Astrocyte (in vitro differentiated cells and primary cell): ENCODE measurements at places on chromosomes 13 and 19.

GRCh38 chr13:100597253-100597652 is 8.7 kb upstream of the GGACT start:
- peak; percentile 48 for DNase-seq

- DNase-seq = peak; percentile 27
These were observed 38.0 kb downstream of the ITGBL1 start for GRCh38 chr13:101490406-101491015.

DNA sequence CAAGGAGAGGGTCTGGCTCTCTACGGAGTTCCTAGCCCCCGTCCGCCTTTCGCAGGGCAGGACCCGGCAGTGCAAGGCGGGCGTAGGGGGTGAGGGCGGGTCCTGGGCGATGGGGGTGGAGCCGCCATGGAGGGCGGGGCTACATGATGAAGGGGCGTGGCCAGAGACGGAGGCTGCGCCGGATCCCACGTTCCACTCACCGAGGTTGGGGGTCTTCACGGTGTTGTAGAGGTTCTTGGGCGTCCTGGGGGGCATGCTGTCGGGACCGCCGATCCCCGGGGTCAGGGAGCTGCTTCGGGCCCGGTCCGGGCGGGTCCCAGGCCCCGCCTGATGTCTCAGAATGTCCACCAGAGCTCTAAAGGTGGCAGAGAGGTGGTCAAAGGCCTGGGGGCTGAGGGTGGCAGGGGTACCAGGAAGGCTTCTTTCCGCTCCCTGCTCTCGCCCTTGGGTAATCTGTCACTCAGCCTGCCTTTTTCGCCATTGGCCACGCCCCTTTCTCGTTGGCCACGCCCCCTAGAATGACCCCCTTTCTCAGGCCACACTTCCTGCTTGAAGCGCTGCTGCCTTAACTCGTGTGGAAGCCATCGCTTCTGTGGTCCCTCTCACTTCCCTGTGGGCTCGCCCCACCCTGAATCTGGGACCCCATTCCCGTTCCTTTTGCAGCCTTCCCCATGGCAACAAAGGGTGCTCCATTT is 2.5 kb downstream of the SHISA7 start:
- no peak for DNase-seq

GRCh38 chr19:35265900-35266519 is 2.8 kb upstream of the USF2 start:
- DNase-seq = no peak

DNA sequence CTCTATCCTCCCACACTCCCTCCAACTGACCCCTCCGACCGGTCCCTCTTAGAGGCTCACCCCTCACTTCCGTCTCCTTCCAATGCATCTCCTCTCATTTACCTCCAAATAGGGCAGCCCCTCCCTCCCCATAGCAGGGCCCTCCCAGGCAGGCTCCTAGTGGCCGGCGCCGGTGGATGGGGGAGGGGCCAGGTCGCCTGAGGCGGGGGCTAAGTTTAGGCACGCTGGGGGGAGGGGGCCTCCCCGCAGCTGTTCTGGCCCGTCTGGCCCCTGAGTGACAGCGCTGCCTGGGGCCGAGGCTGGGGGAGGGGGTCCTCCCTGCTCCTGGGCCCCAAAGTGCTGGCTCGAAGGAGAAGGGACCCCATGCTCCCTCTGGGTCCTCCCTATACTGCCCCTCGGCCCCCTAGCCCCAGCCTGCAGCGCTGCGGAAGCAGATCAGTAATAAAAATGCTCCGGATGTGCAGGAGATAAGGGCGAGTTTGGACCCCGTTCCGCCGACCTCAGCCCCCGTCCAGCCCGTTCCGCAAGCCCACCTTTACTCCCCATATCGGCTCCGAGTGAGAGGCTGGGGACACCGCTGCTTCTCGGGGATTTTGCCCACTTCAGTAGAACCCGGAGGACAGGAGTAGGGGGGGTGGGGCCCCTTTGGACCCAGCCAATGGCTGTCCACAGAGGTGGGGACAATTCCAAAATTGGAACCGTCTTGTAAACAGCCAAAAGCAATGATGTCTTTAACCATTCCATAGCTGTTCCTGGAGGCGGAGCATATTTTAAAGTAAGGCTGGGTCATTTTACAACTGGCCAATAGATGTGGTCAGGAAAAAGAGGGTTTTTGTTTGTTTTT is 4.0 kb downstream of the RTN2 start:
- DNase-seq = peak; percentile 54

- no peak for DNase-seq
These were observed 226.3 kb upstream of the DACH1 start for GRCh38 chr13:72093262-72093661.

DNA sequence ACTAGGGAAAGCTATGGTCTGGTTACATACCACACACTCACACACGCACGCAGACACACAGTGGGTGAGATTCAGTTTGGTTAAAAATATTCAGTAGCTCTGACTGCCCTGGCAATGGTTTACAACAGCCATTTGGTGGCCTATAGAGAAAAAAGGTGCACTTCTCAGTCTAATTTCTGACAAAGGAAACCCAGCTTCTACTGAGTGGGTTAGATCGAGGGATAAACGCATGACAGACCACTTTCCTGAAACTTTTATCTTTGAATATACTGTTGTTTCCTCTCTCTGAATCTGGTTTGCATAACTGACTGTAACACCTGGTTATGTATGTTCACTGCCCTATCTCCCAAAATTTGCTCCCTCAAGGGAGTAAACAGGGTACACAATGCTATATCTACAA is 2.5 kb downstream of the LIG4 start:
- no peak for DNase-seq

DNA sequence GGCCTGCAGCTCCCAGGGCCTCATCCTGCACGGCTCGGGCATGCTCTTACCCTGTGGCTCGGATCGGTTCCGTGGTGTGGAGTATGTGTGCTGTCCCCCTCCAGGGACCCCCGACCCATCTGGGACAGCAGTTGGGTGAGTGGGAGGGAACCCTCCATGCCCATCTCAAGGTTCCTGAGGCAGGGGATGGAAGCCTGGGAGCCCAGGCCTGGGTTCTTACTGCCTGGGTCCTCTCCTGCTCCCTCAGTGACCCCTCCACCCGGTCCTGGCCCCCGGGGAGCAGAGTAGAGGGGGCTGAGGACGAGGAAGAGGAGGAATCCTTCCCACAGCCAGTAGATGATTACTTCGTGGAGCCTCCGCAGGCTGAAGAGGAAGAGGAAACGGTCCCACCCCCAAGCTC is 3.2 kb downstream of the APLP1 start:
- no peak for DNase-seq

- DNase-seq = no peak
These were observed 14.4 kb downstream of the CEBPA start for GRCh38 chr19:33287927-33288326.

DNA sequence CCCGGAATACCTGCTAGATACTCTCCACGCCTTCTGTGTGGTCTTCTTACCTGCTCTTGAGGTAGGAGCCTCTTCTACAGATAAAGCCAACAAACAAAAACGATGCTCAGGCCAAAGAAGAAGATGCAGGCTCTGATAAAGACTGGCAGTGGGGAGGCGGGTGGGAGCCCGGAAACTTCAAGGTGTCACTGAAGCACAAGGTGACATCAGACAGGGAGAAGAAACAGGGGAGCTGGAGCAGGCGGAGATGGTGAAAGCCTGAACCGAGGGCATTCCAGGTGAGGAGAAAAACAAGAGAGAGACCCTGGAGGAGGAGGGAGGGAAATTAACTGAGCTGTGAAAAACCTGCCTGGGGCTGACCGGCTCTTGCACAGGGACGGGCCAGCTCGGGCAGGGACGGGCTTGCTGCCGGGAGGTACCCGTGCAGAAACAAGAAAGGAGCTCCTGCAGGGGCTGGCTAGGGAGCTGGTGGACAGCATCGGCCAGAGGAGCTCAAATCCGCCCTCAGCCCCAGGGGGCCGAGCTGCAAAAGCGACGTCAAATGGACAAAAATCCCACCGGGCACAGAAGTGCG is 19.0 kb downstream of the GNG7 start:
- no peak for DNase-seq

GRCh38 chr13:45521297-45521696 is 56.6 kb downstream of the COG3 start:
- DNase-seq = peak; percentile 53

DNA sequence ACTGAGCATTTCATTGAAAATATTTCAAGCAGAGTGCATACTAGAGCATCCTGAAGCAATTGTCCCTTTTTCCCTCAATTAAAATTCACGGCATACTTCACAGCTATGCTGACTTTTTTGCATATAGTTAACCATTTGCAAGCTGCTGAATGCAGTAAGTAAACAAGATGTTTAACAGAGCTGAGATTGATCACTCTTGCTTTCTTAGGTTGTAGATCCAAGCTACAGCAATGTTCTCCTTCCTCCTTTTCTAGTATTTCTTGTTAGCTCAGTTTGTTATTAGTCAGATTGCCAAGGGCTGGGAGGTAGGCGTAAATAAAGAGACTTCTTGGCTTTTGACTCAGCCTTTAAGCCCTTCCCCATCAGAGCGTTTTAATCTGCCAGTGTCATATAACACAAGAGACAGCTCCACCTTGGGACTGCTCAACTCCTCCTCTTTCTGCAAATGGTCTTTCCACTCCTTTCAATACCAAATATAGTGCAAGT is at the start of gene SLITRK6:
TSS of gene SLITRK6 (minus strand) at position 323 of the 486 bp plus-strand sequence. CDS start 2,911 bp downstream, outside the sequence.
- DNase-seq = peak; percentile 76

GRCh38 chr13:110638814-110639806 is 23.8 kb downstream of the NAXD start:
- DNase-seq = no peak

DNA sequence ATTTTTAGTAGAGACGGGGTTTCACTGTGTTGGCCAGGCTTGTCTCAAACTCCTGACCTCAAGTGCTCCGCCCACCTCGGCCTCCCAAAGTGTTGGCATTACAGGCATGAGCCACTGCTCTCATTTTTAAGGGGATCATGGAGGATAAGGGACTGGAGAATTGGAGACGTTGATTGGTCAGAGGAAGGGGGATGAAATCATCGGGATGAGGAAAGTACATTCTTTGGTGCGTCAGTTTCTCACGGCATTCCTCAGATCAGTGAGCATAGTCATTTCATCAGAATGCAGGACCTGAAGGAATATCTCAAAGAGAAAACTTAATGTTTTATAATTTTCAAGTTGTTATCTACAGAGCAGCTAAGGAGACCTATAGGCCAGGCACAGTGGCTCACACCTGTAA is 14.0 kb downstream of the ZNF114 start:
- DNase-seq = peak; percentile 94

DNA sequence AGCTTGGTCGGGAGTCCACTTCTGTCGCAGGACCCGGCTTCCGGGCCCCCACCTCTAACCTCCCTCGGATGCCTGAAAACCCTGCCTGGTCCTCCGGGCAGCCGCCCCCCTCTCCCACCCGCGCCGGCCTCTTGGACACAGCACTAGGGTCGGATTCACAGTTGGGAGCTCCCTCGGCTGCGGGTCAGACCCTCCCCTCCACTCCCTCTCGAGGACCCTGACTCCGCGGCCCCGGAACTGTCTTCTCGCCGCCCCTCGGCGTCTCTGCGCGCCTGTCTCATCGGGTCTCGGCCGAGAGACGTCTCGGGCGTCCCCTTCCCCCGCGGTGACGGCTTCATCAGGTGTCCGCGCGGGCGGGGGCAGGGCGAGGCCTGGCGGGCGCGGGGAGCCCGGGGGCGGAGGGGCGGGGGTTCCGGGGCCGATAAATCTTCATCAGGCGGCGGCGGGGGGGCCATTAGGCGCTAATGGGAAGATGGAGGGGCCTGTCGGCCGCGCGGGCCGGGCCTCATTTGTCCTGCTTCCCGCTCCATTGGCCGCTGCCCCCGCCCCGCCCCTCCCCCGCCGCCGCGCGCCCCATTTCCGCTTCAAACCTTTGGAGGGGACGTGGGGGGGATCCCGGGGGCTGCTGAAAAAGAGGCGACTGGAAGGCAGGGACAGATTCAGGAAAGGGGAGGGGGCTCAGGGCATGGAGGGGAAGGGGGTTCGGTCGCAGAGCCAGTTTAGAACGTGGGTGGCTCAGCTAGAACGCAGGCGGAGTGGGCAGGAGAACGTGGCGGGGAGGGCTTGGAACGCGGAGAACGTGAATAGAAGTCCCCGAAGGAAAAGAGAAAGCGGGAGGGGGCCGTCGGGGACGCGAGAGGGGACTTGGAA is 11.8 kb upstream of the ERFL start:
- DNase-seq = no peak

- DNase-seq = no peak
These were observed 6.6 kb upstream of the DACH1 start for GRCh38 chr13:71873418-71874247.

DNA sequence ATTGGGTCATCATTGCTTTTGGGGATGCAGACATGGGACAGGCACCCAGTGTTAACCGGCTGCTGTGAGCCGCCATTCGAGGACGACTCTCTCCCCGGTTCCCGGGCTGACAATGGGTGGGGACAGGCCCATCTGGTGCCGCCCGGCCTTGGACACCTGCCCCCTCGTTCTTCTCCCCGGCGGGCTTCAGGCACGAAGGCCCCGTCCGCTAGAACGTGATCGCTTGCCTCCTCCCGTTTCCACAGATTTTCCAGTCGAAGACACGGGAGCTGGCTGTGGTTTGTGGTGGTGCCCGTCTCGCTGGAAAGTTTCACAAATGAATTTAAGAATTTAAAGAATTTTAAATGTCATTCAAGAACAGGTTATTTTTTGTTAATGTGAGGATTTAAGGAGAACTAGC is 2.0 kb downstream of the PALM start:
- peak; percentile 51 for DNase-seq

- peak; percentile 30 for DNase-seq
These were observed 1.0 kb upstream of the CGB7 start for GRCh38 chr19:49058562-49058961.

- DNase-seq = peak; percentile 61
These were observed 155.5 kb downstream of the TBC1D4 start for GRCh38 chr13:75326173-75327134.

GRCh38 chr13:85074543-85075313 is 724.5 kb downstream of the SLITRK6 start:
- no peak for DNase-seq

DNA sequence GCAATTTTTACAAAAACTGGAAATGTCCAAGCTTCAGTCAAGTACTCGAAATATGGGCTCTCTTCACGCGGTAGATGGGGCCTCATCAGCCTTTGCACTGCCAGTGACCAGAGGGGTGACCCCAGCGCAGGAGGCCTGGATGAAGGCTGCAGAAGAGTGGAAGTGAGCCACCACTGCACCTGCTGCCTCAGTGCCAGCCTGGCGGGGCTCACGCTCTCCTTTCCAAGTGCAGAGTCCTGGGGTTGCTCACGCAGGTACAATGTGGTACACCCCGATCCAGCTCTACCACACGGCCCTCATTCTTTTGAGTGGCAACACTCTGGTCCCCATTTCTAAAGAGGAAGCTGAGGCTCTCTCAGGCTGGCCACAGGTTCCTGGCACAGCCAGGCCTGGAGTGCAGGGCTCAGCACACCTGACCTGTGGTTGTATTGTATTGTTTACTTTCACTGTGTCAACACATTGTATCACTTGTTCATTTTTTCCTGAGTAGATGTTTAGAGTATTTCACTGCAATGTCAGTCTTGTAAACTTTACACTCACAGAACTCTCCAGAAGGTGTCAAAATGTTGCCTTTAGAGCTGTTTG is 97.3 kb upstream of the SOX1 start:
- DNase-seq = no peak

GRCh38 chr19:11242864-11243797 is 3.7 kb downstream of the ANGPTL8 start:
- peak; percentile 41 for DNase-seq

GRCh38 chr13:48511621-48512230 is 21.2 kb downstream of the RCBTB2 start:
- no peak for DNase-seq
